ENCODE measurements at places on chromosomes 16 and 17.

GRCh38 chr17:61478026-61478789 is 26.0 kb downstream of the TBX4 start:
- DNase-seq, result no peak

- DNase-seq, result peak; percentile 59
These were observed 329 bp downstream of the SMARCD2 start for GRCh38 chr17:63842173-63842539.

DNA sequence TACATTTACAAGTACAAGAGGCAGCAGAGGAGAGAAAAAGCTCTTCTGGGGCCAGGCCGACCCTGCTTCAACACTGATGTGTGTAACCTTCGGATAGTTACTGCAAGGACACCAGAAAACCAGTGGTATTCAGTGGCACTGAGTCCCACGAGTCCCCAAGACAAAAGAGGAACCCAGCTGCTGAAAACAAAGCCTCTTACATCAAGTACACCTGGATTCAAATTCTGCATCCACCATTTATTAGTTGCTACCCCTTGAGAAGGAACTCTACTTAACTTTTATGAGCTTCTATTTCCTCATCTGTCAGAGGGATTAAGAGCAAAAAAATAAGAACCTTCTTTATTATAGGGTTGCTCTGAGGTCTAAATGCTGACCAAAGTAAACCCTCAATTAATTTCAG is 2.6 kb downstream of the EARS2 start:
- DNase-seq, result no peak

DNA sequence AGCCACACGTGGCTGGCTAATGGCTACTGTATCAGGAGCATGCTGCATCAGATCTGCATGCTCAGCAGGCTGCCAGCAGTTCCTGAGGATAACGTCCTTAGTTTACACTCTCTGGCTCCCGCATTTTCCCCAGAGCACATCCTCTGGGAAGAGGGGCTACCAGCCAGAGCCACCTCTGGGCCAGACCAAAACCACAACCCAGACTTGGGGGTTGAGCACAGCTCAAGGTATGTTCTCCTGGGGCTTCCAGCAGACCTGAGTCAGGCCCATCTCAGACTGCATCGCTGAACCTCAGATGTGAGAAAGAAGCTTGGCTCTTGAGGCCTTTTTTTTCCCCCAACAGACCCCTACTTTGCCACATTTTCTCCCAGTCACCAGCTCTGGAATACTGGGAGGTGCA is 23.7 kb upstream of the WSCD1 start:
- DNase-seq, result no peak

DNA sequence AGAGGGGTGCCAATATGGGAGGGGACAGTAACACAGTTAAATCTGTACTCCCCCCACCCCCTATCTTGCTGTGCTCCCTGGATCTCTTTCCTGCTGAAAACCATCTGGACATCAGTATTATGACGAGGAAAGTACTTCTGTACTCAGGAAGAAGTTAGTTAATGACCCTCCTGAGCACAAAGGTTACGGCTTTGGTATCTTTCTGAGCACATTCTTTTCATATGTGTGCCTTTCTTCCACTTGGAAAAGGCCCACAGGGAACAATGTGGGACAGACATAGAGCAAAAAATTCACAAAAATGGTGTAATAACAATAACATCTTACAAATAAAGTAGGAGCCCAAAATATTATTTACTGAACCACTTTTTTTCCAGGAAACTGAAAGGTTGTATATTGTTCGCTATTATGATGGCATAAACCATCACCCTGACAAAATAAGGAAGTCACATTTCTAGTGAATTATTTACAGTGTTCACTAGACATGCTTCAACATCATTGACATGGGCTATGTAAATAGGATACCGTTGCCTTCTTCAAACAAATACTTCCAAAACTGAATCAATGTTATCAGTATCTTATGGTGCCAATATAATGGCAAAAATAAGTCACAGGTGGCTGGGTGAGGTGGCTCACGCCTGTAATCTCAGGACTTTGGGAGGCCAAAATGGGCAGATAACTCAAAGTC is 5.5 kb downstream of the WIPI1 start:
- DNase-seq, result no peak
